ENCODE measurements at places on chromosomes 2 and 18. TPM values are rescaled to one million over a fixed set of nuclear protein-coding genes. Genes with fewer than 3 reads are reported as not detected.

Gene POTEJ
- total RNA-seq: not detected

Gene HDAC4
- 90.6 TPM for total RNA-seq

Gene KLHL29
- 36.5 TPM for total RNA-seq

DNA sequence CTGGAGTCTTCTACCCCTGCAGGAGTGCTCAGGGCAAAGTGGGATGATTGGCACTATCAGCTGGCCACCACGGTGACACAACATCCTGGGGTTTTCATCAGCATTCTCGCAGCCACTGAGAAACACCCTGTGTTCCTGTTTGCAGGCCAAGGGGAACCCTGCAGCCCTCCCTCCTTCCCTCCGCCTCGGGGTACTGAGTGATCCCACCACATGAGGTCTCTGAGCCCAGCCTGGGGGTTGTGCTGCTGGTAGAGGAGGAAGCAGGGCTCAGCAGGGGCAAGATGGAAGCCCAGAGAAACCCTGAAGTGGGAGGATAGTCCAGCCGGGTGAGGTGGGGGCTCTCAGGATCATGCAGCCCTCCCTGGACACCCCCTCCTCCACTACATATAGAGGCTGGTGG, at the start of gene OXER1:
Gene OXER1 (minus strand): TSS at position 40 of the 400 bp plus-strand sequence. CDS start 73 bp downstream, outside the sequence.
- DNase-seq: no peak

- no peak for DNase-seq
Measured at GRCh38 chr2:60298006-60298696, 255.3 kb downstream of the BCL11A start.
